ENCODE measurements at places on chromosomes 16 and 17.

GRCh38 chr17:37432671-37433070, 26.0 kb downstream of the TADA2A start:
- DNase-seq, result no peak

DNA sequence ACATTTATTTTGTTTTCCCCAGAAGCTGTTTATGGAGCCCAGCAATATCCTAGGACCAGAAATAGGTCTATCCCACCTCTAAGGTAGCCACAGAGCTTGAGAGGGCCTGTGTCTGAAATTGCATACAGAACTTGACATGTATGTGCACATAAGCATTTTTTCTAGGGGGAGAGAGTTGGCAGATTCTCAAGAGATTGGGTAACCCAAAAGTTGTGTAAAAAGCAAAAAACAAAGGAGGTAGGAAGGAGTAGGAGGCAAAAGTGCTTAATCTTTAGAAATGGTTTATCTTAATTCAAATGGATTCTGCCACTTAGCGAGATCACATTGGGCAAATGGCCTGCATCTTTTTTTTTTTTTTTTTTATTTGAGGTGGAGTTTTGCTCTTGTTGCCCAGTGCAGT, 3.5 kb downstream of the PLK1 start:
- DNase-seq, result no peak

DNA sequence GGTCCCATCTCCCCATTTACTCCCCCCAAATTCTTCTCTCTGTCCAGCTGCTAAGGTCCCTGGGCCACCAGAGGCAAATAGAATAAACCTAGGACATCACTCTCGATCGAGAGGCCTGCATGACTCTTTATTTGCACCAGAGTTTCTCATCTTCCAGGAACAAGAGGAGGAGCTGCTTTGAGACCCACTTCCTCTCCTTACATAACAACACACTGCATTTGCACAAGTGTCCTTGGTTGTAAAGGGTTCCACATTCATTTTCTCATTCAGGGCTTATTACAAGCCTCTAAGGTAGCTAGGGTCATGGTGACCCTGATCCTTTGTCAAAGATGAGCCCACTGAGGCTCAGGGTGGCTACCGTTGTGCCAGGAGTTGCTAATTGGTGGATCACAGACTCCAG, 38.1 kb upstream of the RHOT1 start:
- no peak for DNase-seq

DNA sequence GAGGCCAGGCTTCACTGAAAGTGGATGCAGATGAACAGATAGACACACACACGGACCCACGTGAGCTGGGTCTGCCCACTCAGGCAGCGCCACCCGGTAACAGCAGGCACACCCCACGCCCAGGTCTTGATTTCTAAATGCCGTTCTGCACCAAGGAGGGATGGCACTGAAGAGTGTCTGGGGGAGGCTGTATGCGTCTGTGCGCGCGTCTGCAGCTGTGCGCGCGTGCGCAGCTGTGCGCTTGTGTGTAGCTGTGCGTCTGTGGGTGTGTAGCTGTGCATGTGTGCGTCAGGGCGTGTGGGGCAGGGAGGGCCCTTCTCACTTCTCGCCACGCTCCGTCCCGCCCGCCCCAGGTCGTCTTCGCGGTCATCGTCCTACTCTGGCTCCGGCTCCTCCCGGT, 15.5 kb upstream of the IL17C start:
- no peak for DNase-seq

DNA sequence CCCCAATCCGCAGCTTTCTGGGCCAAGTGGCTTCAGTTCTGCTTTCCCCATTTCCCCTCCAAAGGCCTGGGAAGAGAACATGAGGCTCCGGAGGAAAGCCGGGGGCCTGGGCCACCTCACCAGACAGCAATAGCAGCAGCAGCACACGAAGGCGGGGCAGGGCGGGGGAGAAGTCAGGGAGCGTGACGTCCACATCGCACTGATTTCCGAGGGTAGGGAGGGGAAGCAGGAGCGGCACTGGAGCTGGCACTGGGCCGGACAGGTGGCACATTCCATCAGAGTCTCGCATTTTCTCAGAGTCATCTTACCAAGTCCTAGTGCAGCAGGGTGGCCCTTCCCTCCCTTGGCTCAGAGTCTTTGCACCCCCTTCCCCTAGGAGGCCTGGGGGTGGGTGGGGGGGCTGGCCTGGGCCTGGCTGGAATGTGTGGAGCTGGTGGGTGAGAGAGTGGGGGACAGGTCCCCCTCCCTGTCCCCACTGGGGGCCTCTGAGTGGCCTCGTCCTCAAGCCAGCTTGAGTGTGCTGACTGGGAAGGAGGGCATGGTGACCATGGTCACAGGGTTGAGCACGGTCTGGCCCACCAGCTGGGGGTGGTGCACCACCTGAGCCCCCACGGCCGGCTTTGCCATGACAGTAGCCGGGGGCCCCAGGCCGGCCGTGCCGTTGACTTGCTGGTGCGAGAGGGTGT, 14.3 kb downstream of the MNT start:
- DNase-seq, result no peak

GRCh38 chr16:89417352-89417751, 73.0 kb downstream of the ANKRD11 start:
- no peak for DNase-seq

- no peak for DNase-seq
These were observed 4.2 kb upstream of the ALOX15 start for GRCh38 chr17:4645642-4646041.

DNA sequence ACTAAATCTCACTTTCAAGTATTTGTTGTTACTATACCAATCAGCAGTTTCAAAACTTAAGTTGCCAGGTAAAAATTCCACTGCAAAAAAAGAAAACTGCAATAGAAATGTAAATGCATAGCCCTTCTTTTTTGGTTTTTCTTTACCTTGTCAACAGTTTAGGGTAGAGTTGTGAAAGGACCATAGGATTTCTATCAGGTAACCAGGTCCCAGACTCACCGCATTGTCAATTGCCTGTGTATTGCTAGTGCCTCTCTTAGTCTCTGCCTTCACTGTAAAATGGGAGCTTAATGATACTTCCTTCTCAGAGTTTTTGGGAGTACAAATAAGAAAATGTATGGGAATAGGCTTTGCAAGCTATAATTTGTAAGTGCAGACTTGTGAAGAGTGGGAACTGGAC, 145.0 kb downstream of the FTO start:
- DNase-seq, result no peak

GRCh38 chr17:66466840-66467367, 164.5 kb downstream of the PRKCA start:
- DNase-seq, result peak; percentile 20

GRCh38 chr17:50205963-50206505, 4.6 kb upstream of the COL1A1 start:
- DNase-seq, result no peak

GRCh38 chr16:4194661-4195060, 47.2 kb downstream of the SRL start:
- DNase-seq, result no peak
